ENCODE measurements at places on chromosomes 6 and 20.

- DNase-seq, result no peak
These were observed 11.1 kb upstream of the SERINC3 start for GRCh38 chr20:44532981-44533331.

DNA sequence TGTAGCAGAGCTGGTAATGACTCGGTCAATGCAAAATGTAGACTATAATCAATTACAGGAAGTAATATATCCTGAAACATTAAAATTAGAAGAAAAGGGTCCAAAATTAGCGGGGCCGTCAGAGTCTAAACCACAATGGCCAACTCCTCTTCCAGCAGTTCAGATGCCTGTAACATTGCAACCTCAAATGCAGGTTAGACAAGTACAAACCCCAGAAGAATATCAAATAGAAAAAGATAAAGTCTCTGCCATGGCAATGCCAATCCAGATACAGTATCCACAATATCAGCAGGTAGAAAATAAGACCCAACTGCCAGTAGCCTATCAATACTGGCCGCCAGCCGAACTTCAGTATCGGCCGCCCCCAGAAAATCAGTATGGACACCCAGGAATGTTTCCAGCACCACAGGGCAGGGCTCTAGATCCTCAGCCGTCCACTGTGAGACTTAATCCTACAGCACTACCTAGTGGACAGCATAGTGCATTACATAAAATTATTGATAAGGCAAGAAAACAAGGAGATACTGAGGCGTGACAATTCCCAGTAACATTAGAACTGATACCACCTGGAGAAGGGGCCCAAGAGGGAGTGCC lies 158.4 kb downstream of the GPX5 start:
- no peak for DNase-seq

- no peak for DNase-seq
These were observed 414.0 kb downstream of the GJA1 start for GRCh38 chr6:121849477-121849876.

DNA sequence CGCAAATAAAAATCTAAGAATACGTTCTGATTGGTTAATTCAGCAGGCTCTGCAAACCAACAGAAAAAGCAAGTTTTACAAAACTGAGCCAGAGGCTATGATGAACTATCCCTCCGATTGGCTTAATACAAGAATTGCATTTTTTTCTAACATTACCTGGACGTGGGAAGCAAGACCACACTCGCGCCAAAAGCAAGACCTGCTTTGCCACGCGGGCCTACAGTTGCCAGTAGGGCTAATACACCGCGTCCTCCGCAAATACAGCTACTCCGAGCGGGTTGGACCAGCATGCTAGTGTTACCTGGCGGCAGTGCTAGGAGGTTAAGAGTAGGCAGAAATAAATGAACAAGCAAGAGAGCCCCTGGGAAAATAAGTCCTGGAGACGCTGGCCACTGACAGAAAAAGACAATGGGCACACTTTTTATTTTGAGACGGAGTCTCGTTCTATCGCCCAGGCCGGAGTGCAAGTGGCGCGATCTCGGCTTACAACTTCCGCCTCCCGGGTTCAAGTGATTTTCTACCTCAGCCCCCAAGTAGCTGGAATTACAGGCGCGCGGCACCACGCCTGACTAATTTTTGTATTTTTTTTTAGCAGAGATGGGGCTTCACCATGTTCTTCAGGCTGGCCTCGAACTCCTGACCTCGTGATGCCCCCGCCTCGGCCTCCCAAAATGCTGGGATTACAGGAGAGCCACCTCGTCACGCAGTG lies 131.9 kb upstream of the BTN3A2 start:
- no peak for DNase-seq

GRCh38 chr6:23081701-23082100 lies 512.3 kb downstream of the HDGFL1 start:
- DNase-seq, result no peak

Measured in T follicular helper cell (primary cell).